ENCODE measurements at places on chromosomes 1 and 21. TPM values are rescaled to one million over a fixed set of nuclear protein-coding genes. Genes with fewer than 3 reads are reported as not detected.

Gene CCDC185
- not detected for total RNA-seq

Gene ASCL5
- not detected for total RNA-seq

Gene PRUNE1
- 14.8 TPM for total RNA-seq

Gene RIPPLY3
- total RNA-seq: not detected

Gene OR2T29
- total RNA-seq: not detected

Gene BLACAT1
- not detected for total RNA-seq
